Activated T-cell treated with anti-CD3 and anti-CD28 coated beads for 1 hour (primary cell): ENCODE measurements at places on chromosomes 1 and 21.

- DNase-seq: no peak
These were observed 79.0 kb downstream of the HSPA13 start for GRCh38 chr21:14303731-14304488.

DNA sequence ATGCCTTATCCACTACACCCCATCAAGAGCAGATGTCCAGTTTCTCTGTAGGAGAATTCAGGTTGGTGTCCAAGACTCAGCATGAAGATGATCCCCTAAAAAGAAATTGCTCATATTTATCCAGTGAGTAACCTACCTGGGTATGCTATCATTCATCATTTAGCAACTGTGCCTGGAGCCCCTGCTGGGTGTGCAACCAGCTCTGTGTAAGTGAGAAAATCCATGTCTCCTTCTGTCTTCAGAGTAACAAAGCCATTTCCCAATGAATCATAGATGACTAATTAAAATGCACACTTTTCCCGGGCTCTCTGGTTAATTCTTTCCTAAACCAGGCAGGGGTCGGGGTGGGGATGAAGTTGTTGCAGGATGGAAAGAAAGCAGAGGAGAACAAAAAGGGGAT lies 35.8 kb downstream of the OLFML3 start:
- no peak for DNase-seq

DNA sequence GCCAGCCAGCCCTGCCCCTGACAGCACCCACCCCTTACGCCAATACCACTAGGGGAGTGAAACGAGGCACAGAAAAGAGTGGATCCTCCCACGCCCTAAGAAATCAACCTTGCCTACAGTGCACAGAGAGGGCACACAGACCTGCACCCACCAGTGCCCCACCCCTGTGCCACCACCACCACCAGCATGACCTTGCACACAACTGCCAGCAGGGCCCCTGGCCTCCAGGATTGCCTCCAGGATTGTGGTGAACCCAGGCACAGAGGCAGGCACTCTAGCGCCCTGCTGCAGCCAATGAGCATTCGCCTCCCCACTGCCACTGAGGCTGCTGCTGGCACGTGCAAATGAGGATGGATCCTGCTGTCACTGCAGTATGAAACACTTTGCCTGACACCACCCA lies 23.5 kb upstream of the SGIP1 start:
- DNase-seq: no peak

DNA sequence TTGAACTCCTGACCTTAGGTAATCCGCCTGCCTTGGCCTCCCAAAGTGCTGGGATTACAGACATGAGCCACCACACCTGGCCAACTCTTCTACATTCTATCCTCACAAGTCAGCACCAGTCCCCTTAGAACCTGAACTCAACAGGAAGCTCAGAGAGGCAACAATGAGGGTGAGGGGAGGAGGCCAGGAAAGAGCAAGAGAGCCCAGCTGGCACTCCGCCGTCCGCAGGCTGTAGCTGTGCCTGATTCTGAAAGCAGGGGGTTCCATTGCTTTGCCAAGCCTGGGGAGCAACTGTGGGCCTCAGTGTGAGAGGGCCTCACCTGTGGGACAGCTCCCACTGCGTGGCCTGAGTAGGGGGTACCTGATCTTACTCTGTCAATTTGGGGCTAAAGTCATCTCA lies 18.7 kb downstream of the STK40 start:
- DNase-seq: no peak

DNA sequence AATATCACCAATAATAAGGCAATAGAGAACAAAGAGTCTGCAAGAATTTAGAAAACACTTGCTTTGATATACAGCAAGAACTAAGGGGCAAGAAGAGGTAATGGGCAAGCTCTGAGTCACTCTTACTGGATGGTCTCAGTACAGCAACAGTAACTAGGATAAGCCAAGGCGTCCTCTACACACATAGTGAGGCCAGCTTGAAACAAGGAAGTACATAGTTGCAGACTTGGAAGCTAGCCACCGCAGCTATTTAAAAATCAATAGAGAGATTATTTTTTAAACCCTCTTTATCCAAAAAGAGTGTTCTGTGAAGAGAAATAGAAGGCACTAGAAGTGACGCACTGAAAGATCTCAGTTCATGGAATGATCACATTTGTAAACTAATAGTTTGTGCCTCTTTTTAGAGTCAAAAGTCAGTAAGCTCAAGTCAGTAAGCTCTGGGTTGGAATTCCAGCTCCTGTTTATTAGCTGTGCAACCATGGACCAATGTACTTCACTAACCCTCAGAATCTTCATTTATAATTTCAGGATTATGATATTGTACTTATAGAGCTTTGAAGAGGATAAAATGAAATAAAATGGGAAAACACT lies 118.6 kb downstream of the AKT3 start:
- DNase-seq: no peak

GRCh38 chr21:30337772-30338171 lies 278 bp upstream of the KRTAP27-1 start:
- no peak for DNase-seq
